ENCODE measurements at places on chromosomes 2 and 18.

GRCh38 chr2:122808286-122808969 lies 1053.0 kb downstream of the TSN start:
- no peak for DNase-seq

GRCh38 chr18:58320907-58321561 lies 277.0 kb downstream of the NEDD4L start:
- DNase-seq, result no peak

DNA sequence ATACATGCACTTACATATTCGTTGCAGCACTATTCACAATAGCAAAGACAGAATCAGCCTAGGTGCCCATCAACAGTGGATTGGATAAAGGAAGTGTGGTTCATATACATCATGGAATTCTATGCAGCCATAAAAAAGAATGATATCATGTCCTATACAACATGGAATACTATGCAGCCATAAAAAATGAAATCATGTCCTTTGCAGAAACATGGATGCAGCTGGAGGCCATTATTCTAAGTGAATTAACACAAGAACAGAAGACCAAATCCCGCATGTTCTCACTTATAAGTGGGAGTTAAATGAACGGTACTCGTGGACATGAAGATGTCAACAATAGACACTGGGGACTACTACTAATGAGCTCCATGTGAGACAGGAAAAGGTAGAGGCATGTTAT lies 288.1 kb upstream of the TFPI start:
- DNase-seq, result no peak

DNA sequence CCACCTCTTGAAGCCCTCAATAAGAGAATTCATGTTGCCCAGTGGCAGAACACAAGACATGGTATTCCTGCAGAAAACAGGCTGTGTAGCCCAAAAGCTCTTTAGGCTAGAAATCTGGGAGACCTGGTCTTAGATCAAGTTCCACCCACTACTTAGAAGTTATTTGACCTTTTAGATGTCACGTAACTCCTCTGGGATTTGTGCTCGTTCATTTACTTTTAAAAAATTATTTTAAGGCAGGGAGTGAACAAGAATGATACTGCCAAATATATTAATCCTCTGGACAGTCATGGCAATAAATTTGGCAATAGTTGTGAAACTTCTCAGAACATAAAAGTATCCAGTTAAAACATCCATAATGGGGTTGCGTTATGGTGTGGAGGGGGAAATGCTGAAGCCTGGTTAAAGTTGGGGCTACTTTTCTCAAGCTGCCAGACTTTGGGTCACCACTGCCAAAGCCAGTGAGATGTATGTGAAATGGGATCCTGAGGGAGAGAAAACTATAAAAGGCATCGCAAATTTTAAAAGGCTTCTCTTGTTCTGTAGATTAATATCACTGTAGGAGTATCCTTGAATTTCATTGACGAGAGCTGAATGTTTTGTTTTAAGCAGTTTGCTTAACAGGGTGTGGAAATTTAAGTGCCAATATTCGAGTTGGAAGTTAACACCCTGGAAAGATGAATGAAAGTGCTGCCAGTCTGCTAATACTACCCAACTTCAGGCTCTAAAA lies 15.8 kb downstream of the DAPL1 start:
- DNase-seq, result no peak

- DNase-seq, result no peak
Measured at GRCh38 chr18:75612456-75612855, 185.0 kb upstream of the SMIM21 start.

All from SHP77 treated with DMSO at 0.1 percent for 48 hours (cell line).